Activated CD4-positive, alpha-beta T cell treated with anti-CD3 and anti-CD28 coated beads for 1 hour (primary cell): ENCODE measurements at places on chromosomes 5 and 9.

DNA sequence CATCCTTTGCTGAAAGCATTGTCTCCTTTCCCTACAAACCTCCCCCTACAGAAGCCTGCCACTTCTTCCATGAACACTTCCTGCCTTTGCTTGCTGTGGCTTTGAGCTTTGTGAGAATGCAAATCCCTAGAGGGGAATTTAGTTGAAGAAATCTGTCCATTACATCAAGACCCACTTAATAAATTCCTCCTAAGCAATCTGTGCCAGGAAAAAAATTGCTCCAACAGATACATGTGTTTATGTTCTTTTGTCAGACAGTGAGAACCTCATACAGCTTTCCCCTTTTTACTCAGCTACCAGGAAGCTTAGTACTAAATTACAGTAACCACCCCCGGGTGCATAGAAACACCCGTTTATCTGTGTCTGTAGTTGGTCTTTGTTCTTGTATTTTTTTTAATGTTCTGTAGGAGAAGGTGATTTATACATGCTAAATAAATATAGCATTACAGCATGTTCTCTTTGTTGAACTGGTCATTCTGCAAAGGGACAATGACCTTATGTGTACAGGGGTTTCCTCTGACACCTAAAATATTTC, 43.9 kb downstream of the SH3TC2 start:
- no peak for DNase-seq

GRCh38 chr5:125226825-125227224, 480.4 kb upstream of the ZNF608 start:
- no peak for DNase-seq

GRCh38 chr5:43150748-43151147, 30.0 kb downstream of the ZNF131 start:
- DNase-seq: no peak

DNA sequence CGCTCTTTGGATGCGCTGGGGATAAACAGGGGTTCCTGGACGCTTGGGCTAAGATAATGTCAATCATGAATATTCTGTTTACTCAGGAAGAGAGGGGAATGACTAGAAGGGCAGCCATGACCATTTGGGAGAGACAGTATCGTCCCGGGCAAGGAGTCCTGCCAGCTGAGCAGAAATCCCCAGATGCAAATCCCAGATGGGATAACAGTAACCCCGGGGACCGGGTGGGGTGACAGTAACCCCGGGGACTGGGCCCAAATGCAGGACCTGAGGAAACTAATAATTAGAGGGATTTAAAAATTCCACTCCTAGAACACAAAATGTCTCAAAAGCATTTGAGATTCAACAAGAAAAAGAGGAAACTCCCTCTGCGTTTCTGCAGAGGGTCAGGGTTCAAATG, 189.0 kb upstream of the PPP1R26 start:
- DNase-seq: no peak

DNA sequence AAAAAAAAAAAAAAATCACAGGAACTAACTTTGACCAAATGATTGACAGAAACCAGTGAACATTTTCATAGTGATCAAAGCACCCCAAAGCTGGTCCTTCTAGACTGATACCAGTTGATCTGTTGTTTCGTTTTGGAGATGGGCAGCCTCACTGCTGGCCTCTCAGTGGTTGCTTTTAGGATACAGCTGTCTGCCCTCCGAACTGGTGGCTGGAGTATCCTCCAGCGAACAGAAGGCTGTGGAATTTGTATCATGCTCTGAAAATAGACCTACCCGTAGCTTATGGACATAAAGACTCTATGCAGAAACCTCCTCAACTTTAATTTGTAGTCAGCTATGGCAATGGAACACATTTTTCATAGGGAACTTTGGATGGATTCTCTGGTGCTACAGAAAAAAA, 49.0 kb downstream of the DCP2 start:
- DNase-seq: no peak

- DNase-seq: no peak
These were observed 236.9 kb downstream of the GLIS3 start for GRCh38 chr9:4062966-4063365.

- DNase-seq: no peak
These were observed 76.5 kb upstream of the IRX4 start for GRCh38 chr5:1959231-1959630.

DNA sequence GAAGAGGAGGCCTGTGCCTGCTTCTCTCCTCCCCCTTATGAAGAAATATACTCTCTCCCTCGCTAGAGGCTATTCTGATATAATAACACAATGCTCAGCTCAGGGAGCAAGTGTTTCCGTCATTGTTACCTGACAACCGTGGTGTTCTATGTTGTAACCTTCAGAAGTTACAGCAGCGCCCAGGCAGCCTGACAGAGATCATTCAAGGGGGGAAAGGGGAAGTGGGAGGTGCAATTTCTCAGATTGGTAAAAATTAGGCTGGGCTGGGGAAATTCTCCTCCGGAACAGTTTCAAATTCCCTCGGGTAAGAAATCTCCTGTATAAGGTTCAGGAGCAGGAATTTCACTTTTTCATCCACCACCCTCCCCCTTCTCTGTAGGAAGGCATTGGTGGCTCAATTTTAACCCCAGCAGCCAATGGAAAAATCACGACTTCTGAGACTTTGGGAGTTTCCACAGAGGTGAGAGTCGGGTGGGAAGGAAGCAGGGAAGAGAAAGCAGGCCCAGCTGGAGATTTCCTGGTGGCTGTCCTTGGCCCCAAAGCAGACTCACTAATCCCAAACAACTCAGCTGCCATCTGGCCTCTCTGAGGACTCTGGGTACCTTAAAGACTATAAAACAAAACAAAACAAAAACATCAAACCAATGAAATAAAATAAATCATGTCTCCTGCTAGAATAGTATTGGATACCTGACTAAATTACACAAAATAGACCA, 1.3 kb downstream of the TMEM174 start:
- DNase-seq: no peak

DNA sequence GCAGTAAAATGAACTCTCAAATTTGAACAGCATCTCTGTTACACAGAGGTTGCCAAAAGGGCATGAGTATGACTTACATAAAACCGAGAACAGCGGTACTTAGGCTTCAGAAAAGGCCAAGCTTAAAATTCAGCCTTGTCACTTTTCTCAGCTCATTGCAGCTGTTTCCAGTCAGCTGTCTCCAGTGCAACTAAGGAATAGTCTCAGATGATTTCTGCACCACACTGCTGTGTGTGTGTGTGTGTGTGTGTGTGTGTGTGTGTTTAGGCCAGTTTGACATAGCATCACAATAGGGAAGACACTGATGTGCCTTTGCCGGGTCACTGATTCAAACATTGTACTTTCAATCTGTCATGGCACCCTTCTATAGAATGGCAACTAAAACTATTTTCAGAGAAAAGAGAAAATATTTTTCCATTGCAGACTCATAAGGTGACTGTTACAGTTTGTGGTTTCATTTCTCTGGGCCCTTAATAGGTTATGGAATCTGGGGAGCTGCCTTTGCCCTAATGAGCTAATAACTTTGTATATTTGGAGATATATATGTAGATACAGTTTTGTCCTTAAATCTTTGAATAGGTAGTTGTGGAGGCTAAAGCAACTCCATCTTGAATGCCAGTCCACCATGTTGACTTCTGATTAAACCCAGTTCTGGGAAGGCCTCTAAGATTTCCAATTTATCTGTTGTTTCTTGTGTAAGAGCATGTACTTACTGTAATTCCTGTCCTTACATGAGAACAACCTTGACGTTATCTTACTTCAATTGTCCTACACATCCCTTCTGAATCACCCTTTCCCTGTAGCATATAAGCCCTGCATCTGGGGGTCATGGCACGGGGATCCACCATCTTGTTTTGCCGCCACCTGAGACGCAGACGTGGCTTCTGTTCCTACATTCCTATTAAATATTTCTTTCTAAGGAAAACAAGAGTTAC, 4.5 kb downstream of the LSM11 start:
- no peak for DNase-seq

- DNase-seq: no peak
These were observed 275.1 kb downstream of the BRINP1 start for GRCh38 chr9:119094086-119094485.

DNA sequence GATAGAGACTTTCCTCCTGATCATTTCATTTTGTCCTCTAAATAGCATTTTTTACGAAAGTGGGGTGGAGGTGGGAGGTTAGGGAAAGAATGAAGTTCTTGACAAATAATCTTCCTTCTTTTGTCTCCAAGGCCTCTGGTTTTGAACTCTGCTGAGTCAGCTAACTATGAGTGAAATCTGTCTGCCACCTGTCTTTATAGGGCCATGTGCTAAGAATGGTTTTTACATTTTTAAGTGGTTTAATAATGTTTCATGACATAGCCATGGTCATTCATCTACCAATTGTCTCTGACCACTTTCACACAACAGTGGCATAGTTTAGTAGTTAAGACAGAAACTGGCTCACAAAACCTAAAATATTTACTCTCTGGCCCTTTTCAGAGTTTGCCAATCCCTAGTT, 7.6 kb downstream of the MAN2A1 start:
- no peak for DNase-seq

- no peak for DNase-seq
These were observed 22.7 kb downstream of the TERT start for GRCh38 chr5:1272201-1272600.

DNA sequence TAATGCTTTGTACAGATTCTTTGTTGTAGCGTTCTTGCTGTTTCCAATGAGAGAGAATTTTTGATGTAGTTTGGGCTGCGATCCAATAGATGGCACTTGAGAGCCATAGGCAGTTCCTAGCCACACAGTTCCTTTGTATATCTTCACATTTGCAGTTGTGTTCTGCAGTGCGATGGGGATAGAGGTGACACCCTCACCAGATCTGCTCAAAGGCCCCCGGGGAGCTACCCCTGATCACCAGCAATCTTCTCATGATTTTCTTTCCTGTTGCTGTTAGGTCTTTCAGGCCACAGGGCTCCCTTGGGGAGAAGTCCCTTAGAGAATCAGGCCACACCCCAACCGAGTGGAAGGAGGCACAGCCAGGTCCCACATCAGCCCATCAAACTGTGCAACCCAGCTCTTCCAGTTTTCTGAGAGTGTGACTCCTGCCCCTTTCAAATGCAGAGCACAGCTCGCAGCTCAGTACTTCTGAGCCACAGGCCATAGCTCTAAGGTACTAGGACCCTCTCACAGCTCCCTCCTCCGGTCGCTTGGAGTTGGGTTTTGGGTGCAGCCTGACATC, 353.7 kb downstream of the SLCO4C1 start:
- DNase-seq: no peak

- DNase-seq: no peak
These were observed 928 bp downstream of the RPL7A start for GRCh38 chr9:133348718-133349573.
